ENCODE measurements at places on chromosomes 7 and 10.

GRCh38 chr7:121561717-121562116 lies 165.6 kb upstream of the FAM3C start:
- no peak for DNase-seq

- DNase-seq: no peak
These were observed 95.7 kb downstream of the PLXNA4 start for GRCh38 chr7:132480534-132480933.

GRCh38 chr10:129756912-129757901 lies 206.9 kb downstream of the EBF3 start:
- DNase-seq: no peak

- DNase-seq: no peak
These were observed 133.7 kb upstream of the TNS3 start for GRCh38 chr7:47715631-47716068.

DNA sequence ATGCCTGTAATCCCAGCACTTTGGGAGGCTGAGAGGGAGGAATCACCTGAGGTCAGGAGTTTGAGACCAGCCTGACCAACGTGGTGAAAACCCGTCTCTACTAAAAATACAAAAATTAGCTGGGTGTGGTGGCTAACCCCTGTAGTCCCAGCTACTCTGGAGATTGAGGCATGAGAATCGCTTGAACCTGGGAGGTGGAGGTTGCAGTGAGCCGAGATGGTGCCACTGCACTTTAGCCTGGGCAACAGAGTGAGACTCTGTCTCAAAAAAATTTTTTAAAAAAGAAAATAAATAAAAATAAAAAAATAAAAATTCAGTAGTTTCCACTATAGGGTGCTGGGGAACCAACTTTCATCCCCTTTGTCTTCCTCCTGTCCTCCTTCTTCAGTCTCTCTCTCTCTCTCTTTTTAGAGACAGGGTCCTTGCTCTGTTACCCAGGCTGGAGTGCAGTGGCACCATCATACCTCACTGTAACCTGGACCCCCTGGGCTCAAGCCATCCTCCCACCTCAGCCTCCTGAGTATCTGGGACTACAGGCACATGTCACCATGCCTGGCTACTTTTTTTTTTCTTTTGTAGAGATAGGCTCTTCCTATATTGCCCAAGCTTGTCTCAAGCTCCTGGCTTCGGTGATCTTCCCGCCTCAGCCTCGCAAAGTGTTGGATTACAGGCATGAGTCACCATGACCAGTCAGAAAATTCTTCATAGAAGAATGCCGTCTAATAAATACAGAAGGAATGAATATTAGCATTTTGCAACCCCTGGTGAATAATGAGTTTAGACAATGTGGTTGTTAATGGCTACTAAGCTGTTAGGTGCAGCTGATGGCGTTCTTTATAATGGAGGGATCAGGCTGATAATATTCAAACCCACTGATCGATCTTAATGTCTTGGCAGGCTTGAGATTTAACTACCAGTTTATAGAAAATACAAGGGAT lies 20.6 kb downstream of the RBM20 start:
- DNase-seq: no peak

DNA sequence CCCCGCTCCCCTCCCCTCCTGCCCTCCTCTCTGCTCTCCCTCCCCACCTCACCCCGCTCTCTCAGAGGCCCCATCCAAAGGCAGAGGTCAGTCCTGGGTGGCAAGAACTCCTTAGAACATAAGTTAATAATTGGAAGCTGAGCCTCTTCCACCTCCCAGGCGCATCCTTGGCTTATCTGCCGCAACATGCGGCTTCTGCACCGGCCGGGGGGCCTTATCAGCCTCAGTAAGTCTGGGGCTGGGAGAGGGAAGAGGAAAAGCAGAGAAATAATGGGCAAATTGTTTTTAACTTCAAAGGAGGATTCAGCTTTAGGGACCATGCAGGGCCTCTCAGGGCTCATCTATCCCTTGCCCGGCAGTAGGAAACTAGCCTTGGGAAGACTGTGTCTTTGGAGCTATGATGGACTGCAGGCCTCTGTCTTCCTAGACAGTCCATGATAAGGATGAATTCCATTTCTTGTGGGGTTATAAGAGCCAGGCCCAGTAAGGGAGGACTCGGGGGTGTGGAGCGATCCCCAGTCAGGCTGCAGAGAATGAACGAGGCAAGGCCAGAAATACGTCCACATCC lies 411.6 kb downstream of the PLXNA4 start:
- DNase-seq: no peak

GRCh38 chr7:91832493-91833045 lies 47.9 kb downstream of the MTERF1 start:
- no peak for DNase-seq

GRCh38 chr7:105672801-105673200 lies 91.5 kb upstream of the EFCAB10 start:
- no peak for DNase-seq

GRCh38 chr10:111996103-111996502 lies 187.5 kb downstream of the GPAM start:
- no peak for DNase-seq

- no peak for DNase-seq
These were observed 120.9 kb downstream of the BUB3 start for GRCh38 chr10:123275136-123275564.

GRCh38 chr7:123847868-123848267 lies 2.9 kb downstream of the HYAL4 start:
- no peak for DNase-seq

GRCh38 chr7:141462958-141463357 lies 88.3 kb upstream of the AGK start:
- DNase-seq: no peak

- no peak for DNase-seq
These were observed 582 bp downstream of the STEAP2 start for GRCh38 chr7:90212149-90212495.

DNA sequence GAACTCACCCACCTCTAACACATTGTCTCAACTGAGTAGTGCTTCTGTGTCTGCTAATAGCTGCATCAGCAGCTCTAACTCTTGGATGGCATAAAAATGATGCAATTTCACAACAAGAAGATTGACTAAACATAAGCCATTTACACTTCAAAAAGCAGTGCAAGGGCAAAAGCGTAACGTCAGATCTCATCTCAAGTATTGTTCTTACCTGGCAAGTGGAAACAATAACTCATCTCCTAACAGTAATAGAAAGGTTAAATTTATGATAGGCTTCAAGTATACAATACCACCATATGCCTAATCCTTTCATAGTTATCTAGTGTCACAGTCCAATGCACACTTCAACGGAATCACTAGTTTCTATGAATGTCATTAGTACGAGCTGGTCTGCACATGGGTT lies 14.8 kb downstream of the TPK1 start:
- DNase-seq: no peak

- no peak for DNase-seq
These were observed 51.2 kb upstream of the CAMK2B start for GRCh38 chr7:44376429-44377133.

- DNase-seq: no peak
These were observed 148.8 kb downstream of the NPSR1 start for GRCh38 chr7:34806831-34807230.

- DNase-seq: no peak
These were observed 74.1 kb downstream of the ZMYND11 start for GRCh38 chr10:209357-209756.

- DNase-seq: no peak
These were observed 30.5 kb downstream of the ENO4 start for GRCh38 chr10:116879817-116880216.

DNA sequence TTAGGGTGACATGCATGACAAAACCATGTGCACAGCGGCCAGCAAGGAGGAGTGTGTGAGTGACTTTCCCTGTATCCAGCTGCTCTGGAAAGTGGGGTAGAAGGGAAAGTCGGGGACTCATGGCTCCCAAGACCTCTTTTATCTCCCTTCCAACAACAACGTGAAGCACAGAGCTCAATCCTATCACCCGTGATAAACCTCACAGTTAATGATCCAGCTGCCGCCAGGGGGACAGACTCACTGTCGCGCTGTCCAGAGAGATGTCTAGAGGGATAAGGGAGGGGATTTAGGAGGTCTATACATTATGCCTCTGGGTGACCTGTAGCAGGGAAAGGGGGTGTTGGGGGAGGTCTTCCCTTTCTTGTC lies 84.0 kb upstream of the SMNDC1 start:
- no peak for DNase-seq

- DNase-seq: no peak
These were observed 18.5 kb upstream of the FAM133B start for GRCh38 chr7:92608380-92609322.

GRCh38 chr7:47474211-47474936 lies 107.5 kb downstream of the TNS3 start:
- DNase-seq: no peak

DNA sequence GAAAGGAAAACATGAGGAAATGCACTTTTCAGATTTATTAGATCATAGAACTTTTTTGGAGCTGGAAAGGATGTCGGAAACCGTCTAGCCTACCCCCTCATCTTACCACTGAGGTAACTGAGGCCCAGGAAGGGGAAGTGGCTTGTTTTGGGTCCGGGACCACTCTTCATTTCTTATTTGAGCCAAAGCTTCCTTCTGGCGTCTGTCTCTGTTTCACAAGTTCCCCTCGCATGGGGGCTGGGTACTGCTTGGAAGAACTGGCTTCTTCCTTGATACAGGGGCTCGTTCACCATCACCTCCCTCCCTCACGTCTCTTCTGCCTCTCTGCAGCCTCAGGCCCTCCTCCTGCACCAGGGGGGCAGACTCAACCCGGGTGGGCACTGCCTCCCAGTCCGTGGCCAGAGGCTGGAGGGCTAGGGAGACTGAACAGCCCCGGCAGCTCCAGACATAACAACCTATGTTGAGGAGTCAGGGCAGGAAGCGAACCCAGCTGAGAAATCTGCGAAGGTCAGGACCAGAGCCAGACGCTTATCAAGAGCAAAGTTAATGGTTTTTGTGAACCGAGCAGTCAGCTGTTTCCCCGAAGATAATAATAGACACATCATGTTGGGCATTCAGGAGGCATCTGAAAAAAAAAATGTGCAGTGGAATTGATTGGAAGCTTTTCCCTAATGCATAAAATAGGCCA lies 12.9 kb downstream of the HTRA1 start:
- no peak for DNase-seq

DNA sequence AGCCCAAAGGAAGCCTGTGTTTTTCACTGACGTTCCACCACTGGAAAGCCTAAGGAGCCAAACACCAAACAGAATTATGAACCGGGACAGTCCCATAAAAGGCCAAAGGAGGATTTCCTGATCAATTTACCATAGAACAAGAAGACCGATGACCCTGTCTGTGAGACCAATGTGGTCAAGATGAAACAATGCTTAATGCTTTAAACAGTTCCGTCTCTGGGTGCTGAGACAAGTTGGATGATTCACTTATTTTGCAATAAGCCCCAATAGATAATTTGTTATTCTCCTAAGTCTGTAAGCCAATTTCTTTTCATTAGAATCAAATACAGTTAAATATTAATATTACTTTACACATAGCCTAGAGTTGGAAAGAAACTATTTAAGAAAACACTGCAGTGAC lies 134.9 kb downstream of the MICU1 start:
- no peak for DNase-seq

DNA sequence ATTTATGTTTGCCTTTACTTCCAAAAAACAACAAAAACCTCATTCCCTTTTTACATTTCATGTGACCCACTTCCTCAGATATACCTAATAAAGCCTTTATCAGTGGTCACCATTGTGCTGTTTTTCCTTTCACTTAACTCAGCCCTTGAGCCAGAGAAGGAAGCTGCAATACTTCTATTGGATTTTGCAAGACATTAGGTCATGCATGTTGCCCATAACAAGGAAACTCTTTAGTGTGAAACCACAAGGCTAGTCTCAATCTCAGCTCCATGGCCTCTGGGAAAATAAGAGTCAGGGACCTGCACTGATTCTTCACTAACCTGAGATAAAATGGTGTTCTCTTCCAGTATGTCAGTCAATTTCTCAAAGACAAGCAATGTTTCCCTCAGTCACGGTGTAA lies 27.8 kb downstream of the STEAP4 start:
- DNase-seq: no peak

GRCh38 chr7:27128776-27129728 lies 1.5 kb downstream of the HOXA4 start:
- no peak for DNase-seq

DNA sequence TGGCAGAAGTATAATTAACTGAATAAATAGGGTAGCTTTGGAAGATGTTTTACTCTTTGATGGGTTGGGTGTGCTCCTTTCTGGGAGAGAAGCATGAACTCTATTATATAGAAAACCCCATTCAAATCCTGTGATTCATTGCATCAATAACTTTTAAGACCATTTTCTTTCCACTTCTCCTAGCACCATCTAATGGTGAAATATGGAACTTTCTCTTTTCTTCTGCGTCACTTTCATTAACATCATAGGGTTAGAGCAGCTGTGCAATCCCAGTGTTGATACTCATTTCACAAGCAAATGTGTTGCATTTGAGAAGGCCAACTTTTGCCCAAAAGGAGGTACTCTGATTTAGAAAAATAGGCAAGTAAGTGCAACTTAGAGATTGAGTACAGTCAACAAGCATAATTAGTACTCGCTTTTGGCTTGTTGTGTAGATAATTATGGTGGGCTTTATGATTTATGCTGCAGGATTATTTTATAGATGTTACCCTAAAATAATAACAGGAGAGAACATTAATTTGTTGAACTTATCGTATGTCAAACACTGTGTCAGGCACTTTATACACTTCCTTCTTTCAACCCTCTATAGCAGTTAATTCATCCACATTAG lies 92.9 kb downstream of the CPED1 start:
- no peak for DNase-seq

- DNase-seq: no peak
These were observed 153.7 kb downstream of the TFPI2 start for GRCh38 chr7:93736668-93737369.

- no peak for DNase-seq
These were observed 168.2 kb downstream of the SEPTIN7 start for GRCh38 chr7:35969066-35969465.

GRCh38 chr10:16536155-16536554 lies 14.5 kb upstream of the C1QL3 start:
- DNase-seq: no peak

- no peak for DNase-seq
These were observed 179.2 kb downstream of the PTPRN2 start for GRCh38 chr7:158408318-158408920.

GRCh38 chr10:2800178-2800577 lies 267.2 kb upstream of the PFKP start:
- DNase-seq: no peak

DNA sequence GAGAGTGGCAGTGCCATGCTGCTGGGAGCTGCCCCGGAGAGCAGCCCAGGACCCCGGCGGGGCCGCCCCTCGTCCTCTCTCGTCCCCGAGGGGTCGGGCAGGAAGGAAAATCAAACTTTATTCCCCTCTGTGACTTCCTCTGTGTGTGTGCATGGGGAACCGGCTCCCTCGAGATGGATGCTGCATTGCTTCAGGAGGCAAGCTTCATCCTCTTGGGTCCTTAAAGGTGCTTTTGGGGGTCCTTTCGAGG lies 726 bp downstream of the MCU start:
- no peak for DNase-seq

- DNase-seq: no peak
These were observed 104.9 kb downstream of the RAPGEF5 start for GRCh38 chr7:22252016-22252415.

GRCh38 chr10:33631991-33632390 lies 297.5 kb upstream of the NRP1 start:
- DNase-seq: no peak

- DNase-seq: no peak
These were observed 607.9 kb upstream of the MKI67 start for GRCh38 chr10:128734161-128734560.

GRCh38 chr10:60427709-60428386 lies 38.2 kb upstream of the ANK3 start:
- no peak for DNase-seq

Measured in NK-92 treated with Interleukin-12 subunit alpha and Interleukin-12 subunit beta, amount 100 ng/mL, for 24 hours (cell line).